ENCODE measurements at places on chromosomes 7 and 10.

DNA sequence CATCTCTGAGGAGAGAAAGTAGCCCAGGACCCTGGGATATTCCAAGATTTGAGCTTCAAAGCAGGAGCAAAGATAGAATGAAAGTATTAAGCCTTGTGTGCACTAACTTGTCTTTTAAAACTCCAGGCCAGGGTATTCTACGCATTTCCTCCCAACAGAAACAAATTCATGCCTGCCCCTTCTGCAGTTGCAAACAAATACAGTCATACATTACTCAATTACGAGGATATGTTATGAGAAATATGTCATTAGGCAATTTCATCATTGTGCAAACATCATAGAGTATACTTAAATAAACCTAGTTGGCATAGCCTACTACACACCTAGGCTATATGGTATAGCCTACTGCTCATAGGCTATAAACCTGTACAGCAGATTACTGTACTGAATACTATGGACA lies 154.5 kb upstream of the KIAA1217 start:
- no peak for DNase-seq

DNA sequence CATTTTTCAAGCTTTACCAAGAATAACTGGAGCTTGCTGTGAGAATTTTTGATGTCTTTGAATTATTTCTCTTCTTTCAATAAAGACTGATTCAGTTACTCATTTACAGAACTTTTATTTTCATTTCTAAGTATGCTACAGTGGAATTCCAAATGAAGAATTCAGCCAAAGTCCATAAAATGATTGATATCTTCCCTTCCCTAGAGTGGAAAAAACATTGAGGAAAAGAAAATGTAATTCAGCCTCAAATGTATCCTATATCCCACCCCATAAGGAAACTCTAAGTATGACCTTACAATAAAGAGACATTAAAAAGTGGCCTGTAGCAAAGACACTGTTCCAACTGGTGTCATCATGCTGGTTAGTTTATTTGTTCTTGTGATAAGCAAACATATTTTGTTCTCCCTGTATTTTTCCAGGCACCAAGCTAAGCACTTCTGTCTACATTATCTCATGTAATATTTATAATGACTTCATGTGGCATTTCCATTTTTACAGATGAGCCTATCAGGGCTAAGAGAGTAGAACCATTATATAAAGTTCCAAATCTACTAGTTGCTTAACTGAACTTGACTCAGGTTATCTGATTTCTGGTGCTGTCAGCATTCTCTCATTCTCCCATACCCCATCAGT lies 450.4 kb downstream of the NEBL start:
- DNase-seq = no peak

- DNase-seq = no peak
These were observed 25.1 kb downstream of the PWWP2B start for GRCh38 chr10:132421847-132422751.

- no peak for DNase-seq
These were observed 1217.2 kb downstream of the TYW1 start for GRCh38 chr7:68213838-68214237.

- DNase-seq = no peak
These were observed 22.8 kb upstream of the ARID5B start for GRCh38 chr10:61878740-61879068.

DNA sequence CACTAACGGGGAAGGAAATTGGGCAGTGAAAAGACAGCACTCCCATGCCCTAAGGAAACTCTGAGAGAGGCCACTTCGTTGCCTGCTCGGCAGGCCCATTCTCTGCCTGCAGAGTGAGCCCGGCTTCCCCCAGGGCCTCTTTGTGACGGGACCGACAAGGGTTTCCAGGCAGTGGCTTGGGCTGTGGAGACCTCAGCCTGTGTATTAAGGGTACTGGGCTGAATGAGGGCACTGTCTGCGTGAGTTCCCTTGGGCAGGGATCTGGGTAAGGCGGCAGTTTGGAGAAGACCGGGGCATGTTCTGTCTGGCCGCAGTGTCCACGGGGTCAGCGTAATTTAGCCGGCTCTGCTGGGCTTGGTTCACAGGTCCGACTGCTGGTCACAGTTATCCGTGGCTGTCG lies 237.2 kb downstream of the MGMT start:
- DNase-seq = no peak

GRCh38 chr7:105985229-105985628 lies 22.2 kb downstream of the CDHR3 start:
- no peak for DNase-seq

DNA sequence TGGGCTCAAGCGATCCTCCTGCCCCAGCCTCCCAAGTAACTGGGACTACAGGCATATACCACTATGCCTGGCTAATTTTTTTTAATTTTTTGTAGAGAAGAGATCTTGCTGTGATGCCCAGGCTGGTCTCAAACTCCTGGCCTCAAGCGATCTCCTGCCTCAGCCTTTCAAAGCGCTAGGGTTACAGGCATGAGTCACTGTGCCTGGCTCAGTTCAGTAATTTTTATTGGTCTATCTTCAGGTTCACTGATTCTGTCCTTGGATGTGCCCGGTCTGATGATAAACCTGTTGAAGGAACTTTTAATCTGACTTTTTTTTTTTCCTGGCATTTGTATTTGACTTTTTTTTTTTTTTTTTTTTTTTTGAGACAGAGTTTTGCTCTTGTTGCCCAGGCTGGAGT lies 40.1 kb upstream of the STRIP2 start:
- DNase-seq = no peak

DNA sequence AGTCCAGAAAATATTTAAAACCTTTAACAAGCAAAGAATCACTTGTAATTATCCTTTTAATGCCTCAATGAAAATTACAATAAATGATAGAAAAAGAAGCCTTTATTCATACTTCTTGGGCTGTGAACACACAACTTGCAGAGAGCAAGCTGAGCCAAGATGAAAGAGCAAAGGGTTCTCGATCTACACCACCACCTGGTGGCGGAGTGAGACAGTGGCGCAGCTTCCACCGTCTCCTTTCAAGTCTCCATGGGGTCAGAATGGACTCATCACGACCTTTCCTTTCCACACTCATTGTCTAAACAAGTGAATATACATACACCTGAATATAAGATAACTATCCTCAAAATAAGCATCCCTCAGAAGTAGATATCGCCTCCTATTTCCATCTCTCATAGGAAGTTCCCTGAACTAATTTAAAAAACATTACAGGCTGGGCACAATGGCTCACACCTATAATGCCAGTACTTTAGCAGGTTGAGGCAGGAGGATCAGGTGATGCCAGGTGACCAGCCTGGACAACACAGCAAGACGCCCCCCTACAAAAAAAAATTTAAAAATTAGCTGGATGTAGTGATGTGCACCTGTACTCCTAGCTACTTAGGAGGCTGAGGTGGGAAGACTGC lies 40.7 kb downstream of the ATE1 start:
- DNase-seq = no peak
